ENCODE measurements at places on chromosomes 3 and 15.

DNA sequence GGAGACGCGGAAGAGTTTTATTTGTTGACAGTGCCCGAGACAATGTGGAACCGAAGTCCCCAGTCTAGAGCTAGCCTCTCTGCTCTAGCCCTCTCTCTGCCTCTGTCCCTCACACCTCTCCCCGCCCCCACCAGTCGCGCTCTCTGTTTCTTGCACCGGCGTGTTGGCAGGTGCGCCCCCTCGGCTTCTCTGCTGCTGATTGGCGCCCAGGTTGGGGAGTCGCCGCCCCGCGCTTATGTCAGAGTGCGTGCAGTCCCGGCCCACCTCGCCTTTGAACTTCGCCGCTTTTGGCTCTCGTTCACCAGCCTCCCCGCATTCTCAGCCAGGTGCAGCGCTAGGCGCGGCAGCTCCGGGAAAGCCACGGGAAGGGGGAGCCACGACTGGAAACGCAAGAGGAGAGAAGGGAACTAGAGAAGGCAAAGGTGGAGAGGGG is at the start of gene SOX14:
Gene SOX14 (plus strand): TSS at position 315 of the 433 bp plus-strand sequence. CDS start 470 bp downstream, outside the sequence.
- no peak for DNase-seq

GRCh38 chr3:42421818-42422796 is 11.7 kb upstream of the LYZL4 start:
- no peak for DNase-seq

DNA sequence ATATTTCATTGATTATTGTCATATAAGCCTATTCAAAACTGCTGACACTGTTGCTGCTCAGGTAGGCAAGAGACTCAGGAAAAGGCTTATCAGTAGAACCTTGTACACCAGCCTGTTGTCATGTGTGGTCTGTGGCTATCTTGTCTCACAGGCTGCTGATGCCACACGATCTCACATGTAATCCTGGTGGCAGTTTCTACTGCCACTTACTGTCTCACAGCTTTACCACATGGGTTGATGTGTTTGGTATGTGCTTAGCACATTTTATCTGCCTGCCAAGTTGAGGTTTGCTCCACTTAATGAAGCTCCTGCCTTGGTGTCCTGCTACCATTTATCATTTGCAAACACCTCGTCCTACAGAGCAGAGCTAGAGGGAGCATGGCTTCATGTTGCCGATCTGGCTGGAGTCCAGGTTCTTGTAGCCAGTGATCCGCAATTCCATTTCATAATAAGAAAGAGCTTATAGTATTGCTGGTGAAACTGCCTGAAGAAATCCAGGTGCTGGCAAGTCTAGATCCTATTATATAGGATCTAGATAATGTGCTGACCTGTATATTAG is 637.9 kb downstream of the NLGN1 start:
- DNase-seq, result no peak

- DNase-seq, result no peak
Measured at GRCh38 chr3:49966233-49966942, 26.4 kb downstream of the RBM6 start.

DNA sequence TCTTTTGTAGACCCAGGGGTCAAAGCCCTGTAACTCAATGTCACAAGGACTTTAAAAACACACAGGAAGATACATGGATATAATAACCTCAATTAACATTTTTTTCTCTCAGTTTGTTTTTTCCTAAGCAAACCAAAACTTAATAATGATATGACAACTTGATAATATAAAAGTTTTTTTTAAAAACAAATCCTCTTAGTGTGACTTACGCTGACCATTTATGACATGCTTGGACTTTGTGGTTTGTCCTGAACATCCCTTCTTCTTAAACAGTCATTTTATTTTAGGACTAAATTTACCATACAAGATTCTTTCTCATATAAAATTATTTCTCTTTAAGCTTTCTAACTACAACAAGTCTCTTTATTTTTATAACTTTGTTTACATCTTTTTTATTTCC is 25.4 kb upstream of the FAM3D start:
- DNase-seq, result peak; percentile 50

- no peak for DNase-seq
Measured at GRCh38 chr3:9161811-9162210, 87.6 kb downstream of the SRGAP3 start.

GRCh38 chr15:76206325-76206976 is 104.8 kb downstream of the ETFA start:
- DNase-seq, result no peak

- DNase-seq, result no peak
Measured at GRCh38 chr3:194879991-194880939, 194.6 kb downstream of the FAM43A start.

DNA sequence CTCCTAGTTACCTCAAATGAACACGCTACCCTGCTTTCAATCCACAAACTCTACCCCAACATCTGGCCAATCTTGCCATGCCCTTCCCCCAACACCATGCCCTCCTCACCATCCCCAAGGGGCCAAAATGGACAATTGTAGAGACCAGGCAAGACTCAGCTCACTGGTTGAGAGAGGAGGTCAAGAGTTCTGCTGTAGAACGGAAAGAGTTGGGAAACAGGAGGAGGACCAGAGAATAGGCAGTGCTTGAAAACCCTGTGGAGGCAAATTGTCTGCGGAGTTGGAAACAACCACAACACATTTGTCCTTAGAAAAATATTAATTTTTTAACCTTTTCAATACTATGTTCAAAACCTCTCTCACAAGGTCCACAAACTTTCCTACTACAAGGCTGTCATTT is 128.8 kb upstream of the BFSP2 start:
- DNase-seq, result no peak

- DNase-seq, result no peak
Measured at GRCh38 chr3:64837986-64838735, 150.4 kb upstream of the ADAMTS9 start.

DNA sequence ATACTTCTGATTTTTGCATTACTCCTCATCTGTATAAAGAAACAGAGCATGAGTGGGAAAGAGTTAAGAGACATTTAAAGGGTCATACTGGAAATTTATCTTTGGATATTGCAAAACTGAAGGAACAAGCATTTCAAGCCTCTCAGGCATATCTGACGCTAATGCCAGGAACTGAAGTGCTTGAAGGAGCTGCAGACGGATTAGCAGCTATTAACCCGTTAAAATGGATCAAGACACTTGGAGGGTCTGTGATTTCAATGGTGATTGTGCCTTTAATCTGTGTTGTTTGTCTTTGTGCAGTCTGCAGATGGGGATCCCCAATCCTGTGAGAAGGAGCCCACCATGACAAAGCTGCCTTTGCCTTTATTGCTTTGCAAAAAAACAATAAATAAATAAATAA is 202.5 kb upstream of the UBE3A start:
- DNase-seq, result no peak

DNA sequence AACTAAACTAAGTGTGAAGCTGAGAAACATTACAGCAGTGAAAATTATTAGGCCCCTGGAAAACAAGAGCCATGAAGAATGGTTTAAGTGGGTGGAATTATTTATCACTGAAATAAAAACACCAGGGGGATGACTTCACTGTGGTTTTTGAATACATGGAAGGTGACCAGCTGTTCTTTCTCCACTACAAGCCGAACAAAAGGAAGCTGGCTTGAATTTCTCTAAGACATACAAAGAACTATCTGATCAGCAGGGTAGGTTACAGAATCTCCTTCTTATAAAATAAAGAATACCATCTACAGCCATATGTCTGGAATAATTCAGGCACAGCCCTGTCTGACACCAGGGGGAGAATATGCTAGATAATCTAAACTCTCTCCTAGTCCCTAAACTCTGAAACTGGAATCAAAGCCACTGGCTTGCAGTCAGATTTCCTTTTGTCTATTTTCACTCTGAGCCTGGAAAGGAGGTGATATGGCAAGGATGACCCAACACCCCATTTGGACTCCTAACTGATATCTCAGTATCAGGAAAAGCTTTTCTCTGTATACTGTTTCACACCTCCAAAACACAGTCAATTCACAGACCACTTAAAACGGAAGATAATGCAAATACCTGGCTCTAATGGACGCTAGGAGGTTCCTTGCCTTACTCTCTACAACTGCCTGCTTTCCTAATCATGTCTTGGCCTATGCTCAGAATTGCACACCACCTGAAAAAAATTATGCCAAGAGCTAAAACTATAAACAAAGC is 31.2 kb downstream of the SPATA12 start:
- no peak for DNase-seq

DNA sequence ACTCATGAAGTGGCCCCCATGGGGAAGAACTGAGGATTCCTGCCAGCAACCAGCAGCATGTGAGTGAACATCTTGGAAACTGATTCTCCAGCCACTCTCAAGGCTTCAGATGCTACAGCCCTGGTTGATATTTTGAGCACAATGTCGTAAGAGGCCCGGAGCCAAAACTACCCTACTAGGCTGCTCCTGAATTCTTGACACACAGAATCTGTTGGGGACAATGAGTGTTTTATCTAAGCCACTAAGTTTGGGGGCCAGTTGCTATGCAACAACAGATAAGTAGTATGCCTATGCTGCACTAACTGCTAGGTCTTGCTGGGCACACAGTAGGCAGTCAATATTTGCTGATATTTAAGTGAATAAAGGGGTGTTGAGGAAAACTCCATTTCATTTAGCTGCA is 89.9 kb upstream of the CHL1 start:
- no peak for DNase-seq

- no peak for DNase-seq
Measured at GRCh38 chr3:94115482-94115881, 52.6 kb downstream of the NSUN3 start.

GRCh38 chr3:195845483-195845882 is 33.8 kb upstream of the MUC4 start:
- DNase-seq, result no peak

GRCh38 chr3:161139686-161140085 is 34.5 kb upstream of the B3GALNT1 start:
- no peak for DNase-seq

DNA sequence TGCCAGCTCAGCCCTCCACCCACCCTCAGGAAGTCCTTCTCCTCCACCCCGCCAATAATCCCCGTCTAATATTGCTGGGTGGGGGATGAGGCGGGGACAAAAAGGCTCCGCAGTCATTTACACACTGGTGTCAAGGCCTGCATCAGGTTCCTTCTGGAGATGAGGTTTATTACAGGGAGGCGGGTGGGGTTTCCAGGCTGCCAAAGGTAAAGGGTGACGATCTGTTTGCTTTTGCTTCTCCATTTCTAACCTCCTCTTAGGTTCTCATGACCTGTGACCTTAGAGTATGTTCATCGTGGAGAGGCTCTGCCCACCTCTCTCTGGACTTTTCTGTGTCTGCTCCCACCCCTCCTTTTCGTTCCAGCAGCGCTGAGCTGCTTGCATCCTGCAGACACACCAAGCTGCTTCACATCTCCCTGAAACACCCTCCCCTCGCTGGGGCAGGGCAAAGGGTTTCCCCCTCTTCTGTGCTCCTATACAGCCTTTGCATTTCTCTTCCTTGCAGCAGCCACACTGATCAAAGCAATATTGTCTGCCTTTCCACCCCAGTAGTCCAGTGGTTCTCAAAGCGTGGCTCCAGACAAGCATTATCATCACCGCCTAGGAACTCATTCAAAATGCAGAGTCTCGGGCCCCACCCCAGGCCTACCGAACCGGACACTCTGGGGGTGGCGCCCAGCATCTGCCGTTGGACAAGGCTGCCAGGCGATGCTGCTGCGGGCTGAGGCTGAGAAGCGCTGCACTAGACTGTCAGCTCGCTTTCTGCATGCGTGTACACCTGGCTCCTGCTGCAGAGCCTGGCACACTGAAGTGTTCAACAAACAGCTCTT is 26.6 kb downstream of the CA12 start:
- no peak for DNase-seq

- DNase-seq, result no peak
Measured at GRCh38 chr15:44781128-44781810, 44.9 kb downstream of the TRIM69 start.

DNA sequence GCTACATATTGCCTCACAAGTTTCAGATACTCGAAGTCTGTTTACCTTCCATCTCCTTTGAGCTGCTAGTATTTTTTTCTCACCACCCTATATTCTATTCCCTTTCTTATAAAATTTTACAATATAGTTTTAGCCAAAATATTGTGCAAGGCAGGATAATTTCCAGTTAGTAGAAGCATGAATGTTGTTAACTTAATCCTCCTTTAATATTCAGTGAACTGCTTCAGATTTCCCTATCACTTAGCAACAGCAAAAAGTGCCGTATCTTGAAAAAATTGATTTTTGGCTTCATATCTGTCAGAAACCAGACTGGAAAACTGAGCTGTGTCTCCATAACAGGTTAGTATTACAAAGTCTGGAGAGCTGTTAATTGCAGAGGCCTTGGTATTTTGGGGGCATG is 24.0 kb downstream of the PLSCR4 start:
- no peak for DNase-seq

DNA sequence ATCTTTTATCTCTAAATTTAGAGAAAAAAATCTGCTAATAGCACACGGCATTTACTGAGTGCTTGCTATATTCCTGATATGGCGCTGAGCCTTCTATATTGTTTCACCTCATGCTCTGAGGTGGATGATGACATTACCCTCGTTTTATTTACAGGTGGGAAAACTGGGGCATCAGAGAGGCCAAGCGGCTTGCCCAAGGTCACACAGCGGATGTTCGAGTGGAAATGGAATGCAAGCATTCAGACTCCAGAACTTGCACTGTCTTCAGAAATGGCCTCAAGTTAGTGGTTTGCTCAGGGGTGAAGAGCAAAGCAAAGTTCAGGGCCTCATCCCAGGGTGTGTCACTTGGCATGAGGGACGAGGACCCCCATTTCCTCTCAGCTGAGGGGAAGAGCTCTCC is 17.3 kb downstream of the EHD4 start:
- DNase-seq, result no peak

DNA sequence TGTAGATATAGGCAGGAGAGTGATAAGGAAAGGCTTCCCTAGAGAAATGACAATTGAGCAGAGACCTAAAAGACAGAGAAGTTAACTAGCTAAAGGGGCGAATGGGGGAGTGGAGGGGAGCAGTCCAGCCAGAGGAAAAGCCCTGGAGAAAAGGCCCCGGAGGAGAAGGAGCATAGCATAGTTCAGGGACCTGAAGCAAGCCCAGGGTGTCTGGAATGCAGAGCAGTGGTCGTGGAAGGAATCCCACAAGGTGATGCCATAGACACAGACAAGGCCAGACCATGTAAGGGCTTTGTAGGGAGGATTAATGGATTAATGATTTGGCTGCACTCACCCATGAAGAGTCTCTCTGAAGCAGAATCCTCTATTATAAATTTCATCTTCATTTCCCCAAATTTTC is 45.8 kb upstream of the LRRN1 start:
- no peak for DNase-seq

DNA sequence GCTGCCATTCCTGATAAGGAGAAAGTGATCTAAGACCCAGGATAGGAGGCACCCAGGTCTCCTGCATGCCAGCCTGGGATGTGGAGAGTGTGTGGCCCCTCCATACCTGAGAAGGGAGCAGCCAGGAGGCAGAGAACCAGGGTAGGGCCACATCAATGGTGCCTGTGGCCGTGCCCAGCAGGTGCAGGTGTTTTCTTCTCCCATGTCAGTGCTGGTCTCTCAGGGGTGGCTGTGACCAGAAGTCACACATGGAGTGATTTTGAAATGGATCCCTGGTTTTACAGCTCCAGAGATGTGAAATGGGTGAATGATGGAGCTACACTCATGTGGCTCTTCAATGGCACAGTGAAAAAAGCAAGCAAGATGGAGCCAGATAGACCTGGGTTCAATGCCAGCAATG is 3.3 kb upstream of the ISL2 start:
- no peak for DNase-seq

GRCh38 chr3:154728285-154728684 is 298.3 kb upstream of the GPR149 start:
- DNase-seq, result no peak

All from NT2/D1 (cell line).